ENCODE measurements at places on chromosomes 7 and 10.

- DNase-seq: no peak
These were observed 27.0 kb downstream of the AOC1 start for GRCh38 chr7:150879345-150879744.

- DNase-seq: peak; percentile 17
These were observed 128.6 kb downstream of the OAT start for GRCh38 chr10:124289851-124290795.

DNA sequence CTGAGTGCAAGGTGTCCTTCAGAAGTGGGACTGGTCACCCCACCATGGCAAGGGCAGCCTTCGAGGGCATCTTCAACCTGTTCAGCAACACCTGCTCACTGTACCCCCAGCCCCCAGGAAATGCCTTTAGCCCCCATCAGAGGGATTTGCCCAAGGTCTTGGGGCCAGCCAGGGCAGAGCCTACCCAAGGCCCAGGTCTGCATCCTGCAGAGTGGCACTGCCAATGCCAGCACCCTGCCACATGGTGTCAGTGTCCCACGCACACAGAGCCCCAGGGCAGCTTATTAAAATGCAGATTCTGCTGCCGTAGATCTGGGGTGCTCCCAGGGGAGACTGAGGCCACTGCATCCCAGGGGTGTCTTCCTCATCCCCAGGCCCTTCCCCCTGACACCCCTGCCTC is 106.2 kb upstream of the KCTD7 start:
- no peak for DNase-seq

GRCh38 chr10:69766161-69766910 is 35.4 kb upstream of the COL13A1 start:
- no peak for DNase-seq

DNA sequence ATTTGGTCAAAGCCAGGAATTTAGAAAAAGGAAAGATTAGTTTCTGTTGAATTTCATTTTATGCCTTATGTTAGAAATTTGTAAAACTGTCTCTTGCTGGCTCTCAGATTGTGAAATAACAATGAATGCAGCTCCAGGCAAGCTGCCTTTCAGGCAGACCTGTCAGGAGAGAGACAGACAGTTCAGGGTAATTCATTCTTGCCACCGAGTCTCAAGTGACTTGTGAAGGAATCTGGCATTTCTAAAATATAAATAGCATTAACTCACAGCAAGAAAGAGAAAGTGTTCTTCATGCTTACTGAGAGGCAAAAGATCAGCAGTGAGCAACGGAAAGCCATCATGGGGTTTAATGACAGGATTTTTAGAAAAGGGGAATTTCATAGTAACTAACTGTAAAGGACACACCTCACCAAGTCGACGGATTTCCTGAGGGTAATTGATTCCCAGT is 442.3 kb upstream of the AKR1E2 start:
- no peak for DNase-seq

DNA sequence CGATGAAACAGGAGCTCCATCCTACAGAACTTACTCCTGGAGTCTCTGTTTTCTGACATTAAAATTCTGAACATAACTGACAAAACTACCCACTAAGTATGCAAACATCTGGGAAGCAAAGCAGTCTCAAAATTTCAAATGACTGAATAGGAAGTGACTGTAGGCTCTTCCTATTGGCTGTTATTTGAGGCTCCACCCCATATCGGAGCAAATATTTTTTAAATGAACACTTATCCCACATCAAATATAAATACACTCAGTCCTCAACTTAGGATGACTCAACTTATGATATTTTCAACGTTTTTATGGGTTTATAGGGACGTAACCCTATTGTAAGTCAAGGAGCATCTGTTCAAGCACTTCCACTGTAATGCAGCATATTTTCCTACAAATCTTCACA is 8.8 kb downstream of the HSPA12A start:
- DNase-seq: no peak

DNA sequence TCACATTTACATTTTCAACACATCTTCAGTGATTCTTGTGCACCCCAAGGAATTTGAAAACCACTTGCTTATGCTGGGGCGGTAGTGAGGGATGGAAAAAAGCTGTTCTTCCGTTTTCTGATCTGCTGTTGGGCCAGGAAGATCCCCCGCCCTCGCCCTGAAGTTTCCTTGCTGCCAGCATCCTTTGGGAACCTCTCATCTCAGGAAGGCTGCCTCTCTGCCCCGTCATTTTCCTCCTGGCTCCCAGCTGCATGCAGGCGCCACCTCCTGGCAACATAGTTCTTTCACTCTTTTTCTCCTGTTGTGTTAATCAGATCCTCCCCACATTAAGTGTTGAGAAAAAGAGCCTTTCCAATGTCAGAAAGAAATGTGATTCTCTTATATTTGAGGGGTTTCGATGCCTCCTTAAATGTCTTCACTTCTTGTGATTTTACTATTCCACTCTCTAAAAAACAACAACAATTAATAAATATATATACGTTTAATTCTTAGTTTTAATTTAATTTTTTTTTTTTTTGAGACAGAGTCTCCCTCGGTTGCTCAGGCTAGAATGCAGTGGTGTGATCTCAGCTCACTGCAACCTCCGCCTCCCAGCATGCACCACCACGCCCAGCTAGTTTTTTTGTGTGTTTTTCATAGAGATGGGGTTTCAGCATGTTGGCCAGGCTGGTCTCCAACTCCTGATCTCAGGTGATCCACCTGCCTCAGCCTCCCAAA is 122.9 kb downstream of the RALA start:
- peak; percentile 44 for DNase-seq

- no peak for DNase-seq
These were observed 93.3 kb upstream of the PFKP start for GRCh38 chr10:2974083-2974482.

GRCh38 chr10:36761121-36761520 is 364.3 kb upstream of the ANKRD30A start:
- no peak for DNase-seq

DNA sequence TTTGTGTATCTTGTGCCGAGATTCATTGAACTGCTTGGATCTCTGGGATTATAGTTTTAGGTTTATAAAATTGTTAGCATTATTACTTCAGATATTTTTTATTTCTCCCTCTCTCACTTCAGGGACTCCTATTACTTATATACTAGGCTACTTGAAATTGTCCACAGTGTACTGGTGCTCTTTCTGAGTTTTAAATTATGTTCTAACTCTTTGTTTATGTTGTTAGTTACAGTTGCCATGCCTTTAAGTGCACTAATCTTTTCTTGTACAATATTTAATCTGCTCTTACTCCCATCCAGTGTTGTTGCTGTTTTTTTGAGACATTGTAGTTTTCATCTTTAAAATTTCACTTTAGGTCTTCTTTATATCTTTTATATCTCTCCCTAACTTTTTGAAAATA is 13.1 kb downstream of the PLEKHS1 start:
- no peak for DNase-seq

DNA sequence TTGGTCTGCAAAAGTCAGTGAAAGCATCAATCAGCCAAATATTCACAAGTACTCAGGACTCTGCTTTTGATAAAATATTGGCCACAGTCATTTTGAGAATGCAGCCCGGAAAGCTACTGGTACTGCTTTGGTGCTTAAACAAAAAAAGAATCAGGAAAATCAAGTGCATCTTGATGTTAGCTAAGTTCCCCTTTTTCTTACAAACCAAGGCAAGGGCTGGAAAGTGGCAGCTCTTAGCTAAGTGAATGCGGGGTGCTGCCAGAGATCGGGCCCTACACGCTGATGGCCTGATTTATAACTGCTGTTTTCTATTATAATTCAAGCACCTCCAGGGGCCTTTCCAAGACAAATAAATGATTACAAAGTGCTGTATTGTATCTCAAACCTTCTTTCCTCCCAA is 136.8 kb upstream of the MGMT start:
- DNase-seq: no peak

- no peak for DNase-seq
These were observed 434.1 kb downstream of the GRM8 start for GRCh38 chr7:126818393-126819196.

DNA sequence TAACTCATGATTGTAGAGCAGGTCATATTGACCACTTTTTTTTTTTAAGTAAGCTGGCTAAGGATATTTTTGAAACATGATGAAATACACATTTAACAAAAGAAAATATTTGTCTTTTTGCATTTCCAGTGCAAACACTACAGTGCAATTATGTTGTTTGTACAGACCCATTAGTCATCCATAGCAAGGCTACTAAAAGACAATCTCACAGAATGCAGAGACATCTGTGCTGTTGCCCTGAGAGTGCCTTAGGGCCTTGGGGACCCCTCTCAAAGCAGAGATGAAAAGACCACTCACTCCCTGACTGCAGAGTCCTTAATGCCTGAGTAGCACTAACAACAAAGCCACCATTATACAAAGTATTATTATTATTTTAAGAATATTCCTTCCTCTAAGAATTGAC is 104.5 kb downstream of the NRCAM start:
- DNase-seq: no peak

GRCh38 chr10:28581916-28582315 is 49.0 kb downstream of the WAC start:
- no peak for DNase-seq

DNA sequence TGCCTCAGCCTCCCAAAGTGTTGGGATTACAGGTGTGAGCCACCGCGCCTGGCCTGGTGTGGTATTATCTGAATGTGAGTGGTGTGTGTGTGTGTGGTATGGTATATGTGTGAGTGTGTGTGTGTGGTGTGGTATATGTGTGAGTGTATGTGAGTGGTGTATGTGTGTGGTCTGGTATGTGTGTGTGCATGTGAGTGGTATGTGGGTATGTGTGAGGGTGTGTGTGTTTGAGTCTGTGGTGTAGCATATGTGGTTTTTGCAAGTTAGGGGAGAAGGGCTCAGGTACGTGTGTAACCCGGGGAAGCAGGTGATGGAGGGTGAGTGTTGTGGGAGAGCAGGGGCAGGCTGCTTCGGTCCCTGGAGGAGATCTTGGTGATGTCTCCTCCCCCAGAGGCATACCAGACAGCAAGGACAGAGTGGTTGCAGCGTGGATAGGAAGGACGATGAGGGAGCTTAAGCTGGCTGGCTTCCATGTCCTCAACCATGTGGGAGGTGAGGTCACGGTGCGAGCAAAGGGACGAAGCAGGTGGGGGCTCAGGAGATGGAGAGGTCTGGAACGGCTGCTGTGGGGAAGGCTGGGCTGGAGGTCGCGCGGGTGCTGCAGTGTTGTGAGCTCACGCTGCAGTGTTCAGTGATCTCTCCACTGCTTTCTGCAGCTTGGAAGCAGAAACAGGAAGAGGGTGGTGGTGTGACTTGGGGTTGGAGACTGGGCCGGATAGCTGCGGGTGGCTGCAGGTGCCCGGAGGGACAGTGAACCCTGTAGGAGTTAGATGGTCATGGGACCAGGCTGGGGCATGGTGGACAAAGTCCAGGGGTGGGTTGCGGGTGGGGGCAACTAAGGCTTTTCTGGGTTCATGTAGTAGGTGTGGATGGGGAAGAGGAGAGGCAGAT is 5.0 kb downstream of the ZYX start:
- no peak for DNase-seq

DNA sequence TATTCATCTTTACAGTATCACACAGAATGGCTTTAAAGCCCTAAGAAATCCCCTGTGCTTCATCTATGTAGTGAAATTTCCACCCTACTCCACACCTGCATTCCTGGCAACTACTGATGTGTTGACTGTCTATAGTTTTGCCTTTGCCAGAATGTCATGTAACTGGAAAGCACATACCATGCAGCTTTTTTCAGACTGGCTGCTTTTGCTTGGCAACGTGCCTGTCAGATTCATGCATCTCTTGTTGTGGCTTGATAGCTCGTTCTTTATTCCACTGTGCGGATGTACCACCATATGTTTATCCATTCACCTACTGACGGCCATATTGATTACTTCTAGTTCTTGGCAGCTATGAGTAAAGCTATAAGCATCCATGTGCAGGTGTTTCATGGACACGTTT is 30.6 kb downstream of the RBM17 start:
- DNase-seq: no peak

DNA sequence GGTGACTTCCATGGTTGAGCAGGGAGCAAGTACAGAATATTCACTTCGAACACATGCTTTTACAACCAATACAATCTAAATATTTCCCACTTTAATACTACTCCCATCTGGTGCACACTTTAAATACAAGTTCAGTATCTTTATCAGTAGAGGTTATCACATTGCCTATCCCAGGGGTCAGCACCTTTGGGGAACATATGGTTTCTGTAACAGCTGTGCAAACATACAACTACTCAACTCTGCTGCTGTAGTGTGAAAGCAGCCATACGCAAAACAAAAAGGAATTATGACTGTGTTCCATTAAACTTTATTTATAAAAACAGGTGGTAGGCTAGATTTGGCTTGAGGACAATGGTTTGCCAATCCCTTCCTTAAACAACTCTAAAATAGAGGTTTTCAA is 157.5 kb downstream of the XPNPEP1 start:
- DNase-seq: no peak

DNA sequence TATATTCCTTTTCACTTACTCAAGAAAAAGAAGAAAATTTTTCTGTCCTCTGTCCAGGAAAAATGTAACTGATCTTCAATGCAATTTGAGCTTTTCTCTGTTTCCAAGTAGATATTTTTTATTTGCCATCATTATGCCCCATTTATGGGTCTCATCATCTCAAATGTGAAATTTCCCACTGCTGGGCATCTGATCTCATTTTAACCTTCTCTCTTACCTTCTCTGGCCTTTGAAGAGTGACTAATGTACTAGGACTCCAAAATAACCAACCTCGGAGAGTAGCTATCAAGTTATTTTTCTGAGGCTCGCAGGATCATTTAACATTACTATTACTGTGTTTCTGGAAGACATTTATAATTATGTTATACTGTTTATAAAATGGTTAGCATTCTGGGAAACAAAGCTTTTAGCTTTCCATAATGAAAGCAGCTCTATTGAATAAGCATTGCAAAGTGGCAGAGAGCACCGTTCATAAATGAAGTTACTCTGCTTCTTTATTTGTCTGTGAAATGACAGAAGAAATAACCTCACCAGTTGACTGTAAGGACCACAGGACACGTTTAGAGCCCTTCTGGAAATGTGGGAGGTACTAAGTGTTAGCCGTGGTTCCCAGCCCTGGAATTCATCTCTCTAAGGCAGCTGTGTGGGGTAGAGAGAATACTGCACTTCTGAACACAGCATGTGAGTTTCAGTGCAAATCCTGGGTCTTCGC is 33.3 kb upstream of the NMT2 start:
- no peak for DNase-seq

DNA sequence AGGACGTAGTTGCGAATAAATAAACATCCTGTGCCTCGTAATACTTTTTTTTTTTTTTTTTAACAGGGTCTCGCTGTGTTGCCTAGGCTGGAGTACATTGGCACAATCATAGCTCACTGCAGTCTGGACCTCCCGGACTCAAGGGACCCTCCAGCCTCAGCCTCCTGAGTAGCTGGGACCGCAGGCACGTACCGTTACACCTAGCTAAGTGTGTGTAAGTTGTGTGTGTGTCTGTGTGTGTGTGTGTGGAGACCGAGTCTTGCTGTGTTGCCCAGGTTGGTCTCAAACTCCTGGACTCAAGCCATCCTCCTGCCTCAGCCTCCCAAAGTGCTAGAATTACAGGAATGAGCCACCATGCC is 573 bp upstream of the PON2 start:
- DNase-seq: no peak

Data from cerebellar nuclear complex (tissue), 1 donor.